ENCODE measurements at places on chromosomes 6 and 20.

- peaks cover 6% of the 10 kb centered on the region for H3K4me1 ChIP-seq
- H3K27ac ChIP-seq, result no peak overlapping the region
- no peaks in the 10 kb centered on the region for H3K36me3 ChIP-seq
- peaks cover 78% of the 10 kb centered on the region for H3K27me3 ChIP-seq
These were observed 29.9 kb downstream of the FBXO5 start for GRCh38 chr6:152952866-152953509.

DNA sequence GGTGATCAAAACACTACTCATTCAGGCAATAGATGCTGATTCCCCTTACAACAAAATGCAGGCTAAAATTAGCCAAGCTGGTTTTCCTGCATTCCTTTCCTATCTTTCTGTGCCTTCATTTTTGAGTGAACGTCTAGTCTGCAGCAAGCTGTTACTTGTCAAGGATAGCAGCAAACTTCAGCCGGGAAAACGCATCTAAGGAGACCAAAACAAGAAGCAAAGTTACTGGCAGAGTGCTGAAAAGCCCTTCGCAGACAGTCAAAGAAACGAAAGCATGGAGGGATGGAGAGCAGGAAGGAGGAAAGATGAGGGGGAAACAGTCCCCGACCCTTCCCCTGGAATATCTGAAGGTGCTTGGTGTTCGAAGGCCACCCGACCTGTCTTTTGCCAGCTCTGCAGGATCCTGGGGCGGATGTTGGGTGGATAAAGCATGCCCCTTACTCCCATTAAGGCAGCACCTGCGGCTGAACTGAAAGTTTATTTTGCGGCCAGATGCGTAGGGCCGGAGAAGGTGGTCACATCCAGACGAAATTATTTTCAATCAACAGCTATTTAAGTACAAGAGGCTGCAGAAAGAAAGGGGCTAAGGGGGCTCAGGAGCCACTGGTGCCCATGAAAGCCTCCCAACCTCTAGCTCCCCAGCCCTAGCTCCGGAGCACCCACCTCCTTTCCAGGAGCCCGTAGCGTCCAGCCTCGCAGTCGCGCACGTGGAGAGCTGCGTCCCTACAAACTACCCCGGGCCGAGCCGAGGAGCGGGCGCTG, 538 bp downstream of the FERMT1 start:
- H3K4me3 ChIP-seq, result peak overlapping the region; percentile 19
- H3K27me3 ChIP-seq, result peaks cover 68% of the 10 kb centered on the region
- DNase-seq, result no peak
- no peak overlapping the region for H3K27ac ChIP-seq
- no peaks in the 10 kb centered on the region for H3K36me3 ChIP-seq

DNA sequence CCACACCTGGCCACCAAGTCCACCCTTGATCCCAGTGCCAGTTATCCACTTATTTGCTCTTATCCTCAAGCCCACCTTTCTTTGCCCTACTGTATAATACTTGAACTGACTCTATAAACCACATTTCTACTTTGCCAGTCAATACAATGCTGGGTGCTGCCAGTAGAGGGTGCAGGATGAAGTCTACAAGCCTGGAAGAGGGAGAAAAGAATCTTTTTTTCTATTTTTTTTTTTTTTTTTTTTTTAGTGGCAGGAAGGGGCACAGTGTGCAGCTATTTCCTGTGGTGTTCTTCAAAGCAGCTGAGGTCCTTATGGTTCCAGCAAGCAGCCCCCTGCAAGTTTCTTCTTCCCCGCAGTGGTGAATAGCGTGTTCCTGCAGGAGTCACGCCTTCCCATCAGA, 22.2 kb upstream of the GABRR1 start:
- peaks cover 35% of the 10 kb centered on the region for H3K27me3 ChIP-seq
- H3K27ac ChIP-seq, result no peak overlapping the region
- H3K36me3 ChIP-seq, result no peaks in the 10 kb centered on the region
- H3K4me1 ChIP-seq, result peaks cover 20% of the 10 kb centered on the region
- no peak for DNase-seq

GRCh38 chr6:110277100-110277665, 81.0 kb downstream of the METTL24 start:
- H3K27ac ChIP-seq, result no peak overlapping the region
- no peaks in the 10 kb centered on the region for H3K4me1 ChIP-seq
- no peak for DNase-seq
- H3K4me3 ChIP-seq, result no peak overlapping the region
- peaks cover 21% of the 10 kb centered on the region for H3K27me3 ChIP-seq

DNA sequence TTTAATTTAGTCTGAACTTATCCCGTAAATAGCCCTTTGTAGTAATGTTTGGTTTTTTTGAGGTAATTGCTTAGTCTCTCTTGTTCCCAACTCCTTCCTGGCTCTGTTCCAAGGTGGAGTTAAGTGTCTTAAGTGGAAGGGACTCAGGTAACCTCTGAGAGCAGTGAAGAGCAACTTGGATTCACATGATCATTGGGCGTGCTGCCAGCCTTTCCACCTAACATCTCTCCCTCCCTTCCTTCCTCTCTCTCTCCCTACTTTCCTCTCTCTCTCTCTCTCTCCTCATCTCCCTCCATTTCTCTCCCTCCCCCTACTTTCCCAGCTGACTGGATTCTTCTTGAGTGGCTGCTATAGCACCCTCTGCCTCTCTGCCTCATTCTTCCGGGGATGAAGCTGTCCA, 232.9 kb upstream of the SASH1 start:
- no peaks in the 10 kb centered on the region for H3K27me3 ChIP-seq
- H3K36me3 ChIP-seq, result no peaks in the 10 kb centered on the region
- H3K4me3 ChIP-seq, result no peak overlapping the region
- H3K27ac ChIP-seq, result no peak overlapping the region
- no peaks in the 10 kb centered on the region for H3K4me1 ChIP-seq

- H3K27ac ChIP-seq, result no peak overlapping the region
- no peak for DNase-seq
- H3K36me3 ChIP-seq, result no peaks in the 10 kb centered on the region
- no peak overlapping the region for H3K4me3 ChIP-seq
- no peaks in the 10 kb centered on the region for H3K4me1 ChIP-seq
These were observed 370.2 kb upstream of the EPHA7 start for GRCh38 chr6:93789532-93789931.
